ENCODE measurements at places on chromosomes 5 and 9. TPM values are rescaled to one million over a fixed set of nuclear protein-coding genes. Genes with fewer than 3 reads are reported as not detected.

ARHGEF28 gene
- total RNA-seq = 25.6 TPM

- no peak for DNase-seq
Measured at GRCh38 chr9:107587191-107587963, 97.8 kb upstream of the KLF4 start.

DNA sequence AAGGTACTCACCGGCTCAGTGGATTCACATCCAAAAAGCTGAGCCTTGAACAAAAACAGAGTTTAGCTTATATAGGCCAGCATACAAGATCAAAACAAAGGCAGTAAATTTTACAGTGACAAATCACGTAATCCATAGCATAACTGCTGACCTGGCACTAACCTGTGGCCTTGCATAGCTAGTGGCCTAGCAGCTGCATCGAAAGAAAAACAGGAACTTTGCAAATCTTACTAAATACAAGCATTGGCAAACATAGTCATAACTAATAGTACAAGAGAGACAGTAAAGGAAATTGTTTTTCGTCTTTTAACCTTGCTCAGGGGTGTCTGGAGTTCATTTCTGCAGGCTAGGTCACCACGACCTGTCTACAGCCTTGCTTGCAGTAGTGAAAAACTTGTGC is 4.8 kb downstream of the HSDL2 start:
- no peak for DNase-seq

GRCh38 chr9:108953983-108954574 is 19.9 kb downstream of the ABITRAM start:
- no peak for DNase-seq

DNA sequence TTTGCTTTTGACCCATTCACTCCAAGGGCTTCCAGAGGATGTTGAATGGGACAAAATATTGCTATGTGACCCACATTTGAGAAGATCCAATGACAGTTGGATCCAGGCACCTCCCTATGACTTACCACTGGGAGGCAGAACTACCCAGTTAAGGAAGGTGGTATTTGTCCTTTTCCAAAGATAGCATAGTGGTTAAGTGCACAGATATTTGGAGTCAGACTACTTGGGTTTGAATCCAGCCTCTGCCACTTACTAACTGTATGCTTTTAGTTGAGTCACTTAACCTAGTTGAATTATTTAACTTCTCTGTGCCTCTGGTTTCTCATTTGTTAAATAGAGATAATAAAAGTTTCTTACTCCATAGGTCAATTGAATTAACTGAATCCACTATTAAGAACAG is 74.5 kb upstream of the PALM2AKAP2 start:
- DNase-seq = no peak

SPATA31E1 gene
- not detected for total RNA-seq

GRCh38 chr9:89410641-89411350 is 87.1 kb downstream of the SEMA4D start:
- DNase-seq = no peak

NR5A1 gene
- not detected for total RNA-seq
